ENCODE measurements at places on chromosomes 6 and 20.
A peak's percentile ranks its signal among the peaks of the same experiment; 100 is the strongest.

- DNase-seq, result no peak
Observed at GRCh38 chr6:170288091-170288631, 2.7 kb downstream of the DLL1 start.

DNA sequence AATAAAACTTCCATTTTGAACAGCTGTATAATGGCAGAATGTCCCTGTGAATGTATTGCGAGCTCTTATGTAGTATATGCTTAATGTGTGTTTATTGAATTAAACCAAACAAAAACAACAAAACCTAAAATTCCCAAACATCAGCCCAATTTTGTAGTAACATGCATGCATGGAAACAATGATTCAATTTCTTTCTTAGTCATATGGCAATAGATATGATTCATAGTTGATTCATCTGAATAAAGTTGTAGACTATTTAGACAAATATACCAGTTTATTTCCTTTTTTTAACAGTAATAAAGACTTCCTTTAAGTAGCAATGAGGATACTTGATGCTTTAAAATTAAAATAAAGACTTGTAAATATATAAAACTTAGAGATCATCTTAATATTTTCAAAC lies 670.6 kb downstream of the CD109 start:
- DNase-seq, result no peak

DNA sequence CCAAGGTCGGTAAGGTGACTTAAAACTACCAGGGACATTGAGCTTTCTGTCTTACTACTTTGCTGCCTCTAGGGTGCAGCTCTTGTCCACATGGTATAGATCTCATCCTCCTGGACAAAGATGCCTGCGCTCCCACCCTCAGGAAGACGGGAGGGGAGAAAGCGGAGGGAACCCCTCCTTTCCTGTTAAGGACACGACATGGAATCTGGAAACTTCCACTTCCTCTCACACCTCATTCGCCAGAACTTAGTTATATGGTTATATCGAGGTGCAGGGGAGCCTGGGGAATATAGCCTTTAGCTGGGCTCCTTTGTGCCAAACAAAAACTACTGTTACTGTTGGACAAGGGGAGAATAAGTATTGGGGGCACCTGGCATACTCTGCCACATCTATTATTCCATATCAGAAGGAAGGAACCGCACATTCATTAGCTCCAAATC lies 224.3 kb upstream of the TSHZ2 start:
- no peak for DNase-seq

- peak; percentile 83 for DNase-seq
Observed at GRCh38 chr6:13336553-13336952, 8.2 kb upstream of the TBC1D7 start.

GRCh38 chr6:33112148-33112547 lies 36.4 kb downstream of the HLA-DPB1 start:
- no peak for DNase-seq
